ENCODE measurements at places on chromosomes 2 and 18.

DNA sequence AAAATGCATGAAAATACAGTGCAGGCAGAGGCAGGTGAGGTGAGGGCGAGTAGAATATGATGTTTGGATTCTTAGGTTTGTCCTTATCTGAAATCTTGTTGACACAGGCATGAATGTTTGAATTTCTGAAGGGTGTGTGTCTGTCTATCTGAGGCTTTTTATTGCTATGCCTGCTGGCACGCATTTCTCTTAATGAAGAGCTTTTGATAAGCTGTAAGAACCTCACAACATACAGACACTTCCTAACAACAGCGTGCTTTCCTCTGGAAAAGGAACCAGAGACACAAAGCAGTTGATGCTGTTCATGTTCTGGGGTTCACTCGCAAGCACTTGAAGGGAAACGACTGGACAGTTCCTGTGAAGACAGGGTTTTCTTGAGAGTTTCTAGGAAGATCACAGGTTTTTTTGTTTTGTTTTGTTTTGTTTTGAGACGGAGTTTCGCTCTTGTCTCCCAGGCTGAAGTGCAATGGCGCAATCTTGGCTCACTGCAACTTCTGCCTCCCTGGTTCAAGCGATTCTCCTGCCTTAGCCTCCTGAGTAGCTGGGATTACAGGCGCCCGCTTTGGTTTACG, 33.3 kb upstream of the CABLES1 start:
- DNase-seq: no peak

- no peak for DNase-seq
These were observed 360.4 kb downstream of the SLC4A3 start for GRCh38 chr2:219987830-219988229.

GRCh38 chr2:113010088-113010487, 4.8 kb downstream of the IL36A start:
- DNase-seq: no peak

DNA sequence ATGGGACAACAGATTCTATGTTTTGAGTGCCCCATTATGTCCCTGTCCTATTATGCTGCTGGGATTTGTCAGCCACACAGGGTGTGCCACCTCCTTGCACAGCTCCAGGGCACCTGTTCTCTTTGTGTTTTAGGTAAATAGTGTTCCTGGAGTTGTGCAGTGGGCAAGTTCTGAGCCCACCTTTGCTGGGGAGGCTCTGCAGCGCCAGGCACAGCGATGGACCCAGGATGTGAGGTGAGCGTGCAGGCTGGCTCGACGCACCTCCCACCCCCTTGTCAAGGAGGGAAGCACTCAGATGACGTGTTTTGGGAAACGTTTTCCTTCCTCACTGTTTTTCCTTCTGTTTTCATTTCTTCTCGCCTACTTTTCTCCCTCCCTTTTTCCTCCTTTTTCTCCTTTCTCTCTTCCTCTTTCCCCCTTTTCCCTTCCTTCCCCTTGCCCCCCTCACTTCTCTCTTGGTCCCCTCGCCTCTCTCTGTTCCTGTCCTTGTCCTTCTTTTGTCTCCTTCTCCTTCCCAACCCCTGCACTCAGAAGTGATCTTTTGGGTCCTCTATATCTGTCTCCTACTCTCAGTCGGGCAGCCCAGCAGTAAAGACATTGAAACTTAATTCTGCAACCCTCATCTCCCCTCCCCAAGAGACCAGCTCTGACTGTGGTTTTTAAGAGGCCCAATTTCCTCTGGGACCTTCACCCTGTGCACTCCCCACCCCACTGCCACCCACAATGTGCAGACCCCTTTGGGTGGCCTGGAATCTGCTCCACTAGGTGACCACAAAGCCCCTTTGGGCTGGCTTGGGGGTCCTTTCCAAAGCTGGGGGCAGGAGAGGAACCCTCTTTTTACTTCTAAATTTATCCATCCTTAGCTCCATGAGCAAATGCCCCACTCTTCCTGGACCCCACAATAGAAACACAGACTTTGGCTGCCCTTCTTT, 104.0 kb downstream of the MCFD2 start:
- no peak for DNase-seq

DNA sequence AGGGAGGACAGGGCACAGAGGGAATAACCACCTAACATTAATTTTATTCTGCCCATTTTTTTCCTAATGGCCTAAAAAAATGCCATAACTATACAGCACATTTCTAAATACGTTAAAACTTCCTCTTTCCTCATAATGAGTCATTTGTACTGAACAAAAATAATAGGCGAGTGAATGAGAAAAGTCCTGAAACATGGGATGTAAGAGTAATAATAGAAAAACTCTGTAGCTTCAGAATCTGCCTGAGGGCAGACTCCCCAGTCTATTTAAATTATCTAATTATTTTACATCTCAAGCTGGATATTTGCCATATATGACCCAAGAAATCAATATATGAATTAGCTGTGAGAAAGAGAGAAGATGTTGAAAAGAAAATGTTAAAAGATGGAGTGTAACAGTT, 285.1 kb downstream of the TMX3 start:
- no peak for DNase-seq

- DNase-seq: no peak
These were observed 4.4 kb downstream of the CCDC88A start for GRCh38 chr2:55415300-55415699.

- DNase-seq: no peak
These were observed 187.6 kb upstream of the HNMT start for GRCh38 chr2:137776697-137777096.

DNA sequence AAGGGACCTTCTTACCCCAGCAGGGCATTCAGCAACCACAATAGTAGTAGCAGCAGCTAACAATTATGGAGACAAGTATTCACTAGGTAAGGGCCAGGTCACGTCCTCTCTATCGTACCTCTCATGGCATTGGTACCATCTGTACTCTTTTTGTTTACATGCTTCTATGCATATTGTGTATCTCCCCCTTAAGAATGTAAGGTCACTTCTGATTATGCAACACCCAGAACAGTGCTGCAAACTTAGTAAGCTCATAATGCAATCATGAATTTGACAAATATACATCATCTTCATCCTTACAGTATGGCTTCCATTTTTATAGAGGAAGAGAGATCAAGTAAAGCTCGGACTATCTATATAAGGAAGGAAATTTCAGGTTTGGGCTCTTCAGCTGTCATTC, 46.1 kb downstream of the SPRED2 start:
- DNase-seq: no peak

- no peak for DNase-seq
These were observed 578.1 kb downstream of the PIK3C3 start for GRCh38 chr18:42533009-42533575.

DNA sequence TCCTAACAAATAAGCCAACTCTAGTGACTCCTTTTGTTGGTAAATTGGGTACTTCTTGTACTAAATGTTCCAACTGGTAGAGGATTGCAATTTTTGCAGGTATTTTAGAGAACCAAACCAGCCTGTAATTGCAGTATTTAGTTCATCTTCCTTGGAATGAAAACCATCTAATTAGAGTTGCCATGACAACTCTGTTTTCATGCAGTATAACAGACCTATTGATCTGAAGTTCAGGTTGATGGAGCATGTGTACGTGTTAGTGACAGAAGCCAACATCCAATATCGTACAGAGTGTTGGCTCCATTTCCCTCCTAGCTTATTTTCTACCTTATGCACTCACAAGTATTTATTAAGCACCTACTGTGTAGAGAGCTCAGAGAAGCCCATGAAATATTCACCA, 176.3 kb upstream of the FOSL2 start:
- DNase-seq: no peak

DNA sequence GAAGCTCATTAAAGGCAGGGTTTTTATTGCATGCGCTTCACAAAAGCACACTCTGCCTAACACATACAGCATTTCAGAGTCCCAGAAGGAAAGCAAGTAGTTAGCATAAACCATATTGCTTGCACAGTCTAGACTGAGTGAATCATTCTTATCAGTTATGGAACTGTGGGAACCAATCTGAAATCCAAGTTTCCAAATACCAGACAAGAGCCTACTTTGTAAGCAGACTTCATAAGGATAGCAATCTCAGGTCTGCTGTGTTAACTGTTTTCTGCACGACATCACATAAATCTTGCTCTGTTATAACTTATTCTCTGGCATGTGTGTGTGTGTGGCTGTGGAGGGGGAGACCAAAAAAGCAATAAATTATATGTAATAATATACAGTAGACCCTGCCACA, 608.1 kb upstream of the REG3G start:
- no peak for DNase-seq

- no peak for DNase-seq
These were observed 350.9 kb upstream of the CDH20 start for GRCh38 chr18:60982329-60982695.
